HT1080 (cell line): ENCODE measurements at places on chromosomes 12 and 14.
A peak's percentile ranks its signal among the peaks of the same experiment; 100 is the strongest.

- DNase-seq, result no peak
Measured at GRCh38 chr14:67010602-67011001, 178.6 kb upstream of the GARIN2 start.

GRCh38 chr14:102951034-102951433, 28.6 kb downstream of the AMN start:
- DNase-seq, result no peak

DNA sequence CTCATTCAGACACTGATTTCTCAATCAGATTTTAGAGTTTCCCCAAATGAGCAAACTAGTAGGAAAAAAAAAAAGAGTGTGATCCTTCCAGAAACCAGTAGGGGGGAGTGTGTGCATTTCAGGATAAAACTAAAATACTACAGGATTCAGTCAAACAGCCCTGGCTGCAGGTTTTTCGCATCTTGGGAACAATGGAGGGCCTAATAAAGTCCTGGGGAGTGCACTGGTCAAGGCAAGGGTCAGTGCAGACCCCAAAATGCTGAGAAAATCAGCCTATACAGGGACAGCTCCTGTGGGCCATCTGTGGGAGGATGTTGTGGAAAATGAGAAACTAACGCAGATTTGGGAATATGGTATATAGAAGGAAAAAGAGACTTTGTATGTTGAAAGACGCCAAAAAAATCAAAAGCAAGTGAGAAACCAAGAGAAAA, 22.2 kb upstream of the ABCD4 start:
- peak; percentile 31 for DNase-seq

- no peak for DNase-seq
Measured at GRCh38 chr12:127717278-127717677, 549.7 kb upstream of the TMEM132C start.

- DNase-seq, result no peak
Measured at GRCh38 chr12:70853326-70853725, 67.2 kb downstream of the PTPRR start.

- peak; percentile 56 for DNase-seq
Measured at GRCh38 chr12:131529196-131530040, 181.5 kb upstream of the SFSWAP start.

DNA sequence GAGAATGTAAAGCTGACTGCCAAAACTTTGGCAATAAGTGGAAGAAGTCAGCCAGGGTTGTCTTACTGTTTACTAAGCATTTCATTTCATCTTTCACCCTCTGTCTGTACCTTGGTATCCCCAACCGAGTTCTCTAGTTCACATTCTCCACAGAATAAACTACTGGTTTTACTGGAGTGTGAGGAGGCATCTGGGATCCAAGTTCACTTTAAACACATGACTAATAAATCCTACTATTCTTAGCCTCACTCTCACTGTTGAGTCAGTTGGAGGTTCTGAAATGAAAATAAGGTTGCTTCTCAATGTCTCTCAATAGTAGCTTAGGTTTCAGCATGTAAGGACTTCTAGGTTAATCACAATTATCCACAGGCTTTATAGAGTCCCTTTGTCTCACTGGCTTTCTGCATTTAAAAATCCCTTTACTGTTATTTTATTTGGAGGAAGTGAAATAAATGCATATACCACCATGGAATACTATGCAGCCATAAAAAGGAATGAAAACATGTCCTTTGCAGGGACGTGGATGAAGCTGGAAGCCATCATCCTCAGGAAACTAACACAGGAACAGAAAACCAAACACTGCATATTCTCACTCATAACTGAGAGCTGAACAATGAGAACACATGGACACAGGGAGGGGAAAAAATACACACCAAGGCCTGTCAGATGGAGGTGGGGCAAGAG, 95.8 kb downstream of the EPS8 start:
- DNase-seq, result peak; percentile 17

- DNase-seq, result no peak
Measured at GRCh38 chr12:106115440-106115839, 23.3 kb downstream of the NUAK1 start.

GRCh38 chr14:74360163-74360562, 11.9 kb downstream of the VRTN start:
- no peak for DNase-seq
